ENCODE measurements at places on chromosomes 2 and 18. TPM values are rescaled to one million over a fixed set of nuclear protein-coding genes. Genes with fewer than 3 reads are reported as not detected.

Gene ANKRD62
- total RNA-seq: 0.11 TPM

GRCh38 chr2:234444893-234445292 lies 52.0 kb downstream of the ARL4C start:
- no peak for DNase-seq

DNA sequence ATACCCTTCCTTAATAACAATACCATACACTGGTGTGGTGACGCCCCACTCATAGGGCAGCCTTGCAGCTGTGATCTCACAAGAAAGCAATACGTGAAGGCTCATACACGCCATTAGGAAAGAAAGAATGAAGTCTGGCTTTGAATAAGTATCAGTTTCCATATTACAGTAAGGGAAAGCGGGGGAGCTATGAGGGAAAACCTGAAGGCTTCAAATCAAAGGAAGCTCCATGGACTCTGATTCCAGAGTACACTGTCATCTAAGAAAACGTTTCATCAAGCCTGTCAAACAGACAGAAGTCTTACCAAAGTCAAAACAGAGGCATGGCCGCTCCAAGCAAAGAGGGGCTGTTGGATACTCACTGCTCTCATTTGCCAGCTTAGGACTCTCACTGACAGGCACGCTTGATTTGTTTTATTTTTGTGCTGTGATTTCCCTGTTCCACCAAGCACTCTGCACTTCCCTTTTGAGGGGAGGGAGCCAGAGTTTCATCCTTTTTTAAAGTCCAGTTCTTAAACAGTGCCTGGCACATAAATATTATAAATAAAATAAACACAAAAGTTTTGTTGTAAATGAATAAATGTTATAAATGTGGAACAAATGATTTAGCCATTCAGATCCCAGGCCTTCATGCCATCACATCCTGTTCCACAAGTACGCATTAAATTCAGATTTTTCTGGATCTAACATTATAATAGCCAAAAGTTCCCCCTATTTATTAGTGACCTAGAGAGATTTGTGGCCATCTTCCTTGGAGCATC lies 221.2 kb downstream of the PIEZO2 start:
- DNase-seq: no peak

DNA sequence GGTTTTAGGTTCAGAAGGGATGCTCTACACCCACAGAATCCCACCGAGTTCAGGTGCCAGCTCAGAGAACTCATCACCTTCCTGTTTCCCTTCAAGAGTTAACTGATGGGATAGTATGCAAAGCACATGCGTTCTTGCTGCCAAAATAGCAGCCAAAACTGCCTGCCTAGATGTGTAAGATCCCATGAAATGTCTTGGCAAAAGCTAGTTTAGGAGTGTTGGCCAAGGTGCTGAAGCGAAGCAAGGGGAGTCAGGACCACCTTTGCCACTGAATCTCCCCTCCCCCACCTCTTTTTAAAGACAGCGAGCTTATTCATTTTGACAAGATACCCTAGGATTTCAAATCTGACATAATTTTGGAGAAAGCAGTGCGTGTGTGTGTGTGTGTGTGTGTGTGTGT lies 2.1 kb downstream of the DOCK10 start:
- DNase-seq: no peak
